ENCODE measurements at places on chromosomes 12 and 14. TPM values are rescaled to one million over a fixed set of nuclear protein-coding genes. Genes with fewer than 3 reads are reported as not detected.

DNA sequence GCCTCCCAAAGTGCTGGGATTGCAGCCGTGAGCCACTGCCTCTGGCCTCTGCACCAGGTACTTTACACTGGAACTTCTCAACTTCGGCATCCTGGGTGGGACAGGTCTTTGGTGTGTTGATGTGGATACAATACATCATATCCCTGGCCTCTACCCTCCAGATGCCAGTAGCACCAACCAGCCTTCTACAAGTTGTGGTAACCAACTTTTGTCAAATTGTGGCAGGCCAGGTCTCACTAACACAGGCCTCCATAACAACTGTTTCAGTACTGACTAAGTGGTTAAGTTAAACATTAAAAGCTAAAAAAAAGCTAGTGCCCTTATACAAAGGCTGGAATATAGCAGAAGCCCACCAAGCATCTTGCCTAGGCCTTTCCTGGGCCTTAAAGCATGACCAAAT lies 232.9 kb downstream of the PCNX1 start:
- no peak for DNase-seq

The TMEM229B gene
- 6.9 TPM for total RNA-seq

The TMEM263 gene
- 41.9 TPM for total RNA-seq

The CATSPERB gene
- total RNA-seq, result 2.9 TPM

The POLR3B gene
- total RNA-seq, result 5.7 TPM

The P2RX2 gene
- not detected for total RNA-seq

The ASIC1 gene
- 1.0 TPM for total RNA-seq

DNA sequence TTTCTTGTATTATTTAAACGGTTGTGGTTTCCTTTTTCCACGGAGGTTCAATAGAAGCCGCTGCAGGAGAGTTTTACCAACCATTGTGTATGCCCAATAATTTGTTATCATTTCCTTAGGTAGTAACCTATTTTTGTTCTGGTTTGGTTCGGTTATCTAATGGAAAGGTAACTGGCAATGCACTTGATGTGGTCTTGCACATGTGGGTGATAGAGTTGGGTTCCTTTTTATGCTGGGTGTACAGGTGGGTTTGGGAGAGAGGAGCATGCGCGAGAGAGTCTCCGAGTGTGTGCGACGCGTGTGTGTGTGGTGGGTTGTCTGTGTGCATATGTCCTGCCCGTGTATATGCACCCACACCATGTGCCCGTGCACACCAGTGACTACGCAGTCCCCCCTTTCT lies 102.7 kb upstream of the FKBP4 start:
- no peak for DNase-seq

- DNase-seq, result no peak
These were observed 15.8 kb upstream of the ORAI1 start for GRCh38 chr12:121610239-121611149.

- peak; percentile 37 for DNase-seq
These were observed 25.8 kb upstream of the TMCC3 start for GRCh38 chr12:94676031-94676641.

The GALNT9 gene
- not detected for total RNA-seq

DNA sequence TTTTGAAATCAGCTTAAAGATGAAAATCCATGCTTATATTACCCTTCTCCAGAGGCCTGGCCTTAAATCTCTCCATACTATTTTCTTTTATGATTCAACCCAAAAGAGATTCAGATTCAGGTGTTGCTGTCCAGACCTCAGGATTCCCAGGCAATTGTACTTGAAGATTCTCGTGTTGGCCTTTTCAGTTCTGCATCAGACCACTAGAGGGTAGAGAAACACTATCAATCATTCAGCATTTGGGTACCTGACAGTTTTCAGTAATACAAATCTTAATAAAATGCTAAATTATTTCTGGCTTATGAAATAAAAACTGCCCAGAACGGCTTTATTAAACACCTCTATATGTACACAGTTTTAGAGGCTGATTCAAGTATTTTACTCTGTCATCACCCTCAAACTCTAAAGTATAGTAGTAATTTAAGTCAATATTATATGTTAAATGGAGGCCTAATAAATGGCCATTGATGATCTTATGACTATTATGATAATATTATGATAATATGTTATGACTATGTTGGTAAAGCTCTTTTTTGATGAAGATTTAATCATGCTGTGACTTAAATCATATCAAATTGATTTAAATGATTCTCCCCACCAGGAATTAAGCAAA lies 301.1 kb downstream of the DUSP6 start:
- peak; percentile 44 for DNase-seq

The FOXM1 gene
- 18.4 TPM for total RNA-seq

DNA sequence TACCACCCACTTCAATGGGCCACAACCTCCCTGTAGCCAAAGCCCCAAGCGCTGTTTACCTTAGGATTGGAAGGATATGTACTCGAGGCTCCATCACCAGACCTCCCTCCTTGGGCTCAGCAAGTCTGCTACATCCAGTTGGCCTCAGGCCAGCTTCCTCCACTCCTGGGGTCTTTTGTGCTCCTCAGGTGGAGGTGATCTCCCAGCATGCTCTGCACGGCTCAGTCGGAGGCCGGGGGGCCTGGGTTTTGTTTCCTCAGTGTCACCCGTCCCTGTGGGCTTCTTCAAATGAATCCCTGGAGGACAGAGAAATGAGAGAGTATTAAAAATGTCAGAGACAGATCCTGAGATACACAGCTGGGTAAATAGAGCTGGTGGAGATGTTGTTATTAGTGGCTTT lies 723.1 kb upstream of the TBX3 start:
- no peak for DNase-seq

The SELPLG gene
- 4.4 TPM for total RNA-seq

- DNase-seq, result no peak
These were observed 70.4 kb upstream of the SFSWAP start for GRCh38 chr12:131640525-131640924.

The SRP54 gene
- total RNA-seq, result 45.6 TPM

The ARHGEF25 gene
- total RNA-seq, result 12.8 TPM

The IFNG-AS1 gene
- total RNA-seq, result not detected

DNA sequence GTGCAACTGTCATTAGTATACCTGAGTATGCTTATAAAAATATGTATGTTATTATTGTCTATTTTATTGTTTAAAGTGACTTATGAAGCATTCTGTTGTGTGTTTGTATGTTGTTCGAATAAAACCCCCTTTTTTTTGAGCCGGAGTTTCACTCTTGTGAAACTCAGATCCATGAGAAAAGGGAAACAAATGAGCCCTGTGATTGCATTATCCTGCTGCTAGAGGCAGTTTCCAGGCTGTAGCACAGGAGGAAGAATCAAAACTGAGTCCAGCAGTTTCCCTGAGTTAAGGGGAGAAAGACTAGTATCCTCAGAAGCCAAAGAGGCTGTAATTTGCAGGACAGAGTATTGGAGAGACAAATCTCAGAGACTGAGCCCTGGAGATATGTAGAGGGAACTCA lies 12.5 kb downstream of the SGPP1 start:
- no peak for DNase-seq

The RNASE3 gene
- not detected for total RNA-seq

GRCh38 chr14:82431031-82431430 lies 897.4 kb upstream of the SEL1L start:
- DNase-seq, result no peak

DNA sequence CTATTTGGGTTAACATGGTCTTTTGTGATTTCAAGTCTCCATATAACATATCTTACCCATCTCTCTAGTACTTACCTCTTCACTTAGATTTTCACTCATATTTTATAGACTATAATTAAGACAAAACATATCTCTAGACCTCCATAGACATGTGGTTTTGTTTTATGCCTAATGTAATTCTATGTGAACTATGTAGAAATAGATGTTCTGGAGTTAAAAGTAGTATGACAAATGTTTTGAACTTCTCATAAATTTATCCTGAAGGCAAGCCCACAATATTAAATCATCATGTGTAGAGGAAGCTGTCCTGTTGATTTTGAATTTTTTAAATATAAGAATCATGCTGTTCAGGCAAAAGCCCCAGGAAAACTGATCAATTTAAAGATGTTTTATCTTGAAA lies 169.2 kb downstream of the SYT1 start:
- DNase-seq, result no peak

DNA sequence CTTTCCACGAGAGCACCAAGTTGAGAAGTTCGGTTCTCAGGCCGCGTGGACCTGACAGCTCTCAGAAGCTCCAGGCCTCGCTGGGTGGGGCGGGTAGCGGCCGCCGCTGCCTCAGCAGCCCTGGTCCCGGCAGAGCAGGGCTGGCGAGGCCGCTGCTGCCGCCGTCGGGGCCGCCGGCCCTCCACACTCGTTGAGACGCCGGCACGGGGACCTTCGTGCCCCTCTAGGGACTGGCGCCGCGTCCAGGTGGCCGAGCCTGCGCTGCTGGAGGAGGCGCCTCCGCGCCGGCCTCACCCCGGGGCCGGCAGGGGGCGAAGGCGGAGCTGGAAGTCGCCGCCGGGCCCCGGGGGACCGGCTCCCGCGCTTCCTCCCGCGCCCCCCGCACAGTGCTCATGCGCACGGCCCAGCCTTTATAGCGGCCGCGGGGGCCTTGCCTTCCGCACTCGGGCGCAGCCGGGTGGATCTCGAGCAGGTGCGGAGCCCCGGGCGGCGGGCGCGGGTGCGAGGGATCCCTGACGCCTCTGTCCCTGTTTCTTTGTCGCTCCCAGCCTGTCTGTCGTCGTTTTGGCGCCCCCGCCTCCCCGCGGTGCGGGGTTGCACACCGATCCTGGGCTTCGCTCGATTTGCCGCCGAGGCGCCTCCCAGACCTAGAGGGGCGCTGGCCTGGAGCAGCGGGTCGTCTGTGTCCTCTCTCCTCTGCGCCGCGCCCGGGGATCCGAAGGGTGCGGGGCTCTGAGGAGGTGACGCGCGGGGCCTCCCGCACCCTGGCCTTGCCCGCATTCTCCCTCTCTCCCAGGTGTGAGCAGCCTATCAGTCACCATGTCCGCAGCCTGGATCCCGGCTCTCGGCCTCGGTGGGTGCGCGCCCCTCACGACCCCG lies at the start of gene COCH:
TSS of gene COCH (plus strand) at position 440 of the 879 bp plus-strand sequence. CDS start at position 820, 380 bp downstream.
- DNase-seq, result peak; percentile 20

DNA sequence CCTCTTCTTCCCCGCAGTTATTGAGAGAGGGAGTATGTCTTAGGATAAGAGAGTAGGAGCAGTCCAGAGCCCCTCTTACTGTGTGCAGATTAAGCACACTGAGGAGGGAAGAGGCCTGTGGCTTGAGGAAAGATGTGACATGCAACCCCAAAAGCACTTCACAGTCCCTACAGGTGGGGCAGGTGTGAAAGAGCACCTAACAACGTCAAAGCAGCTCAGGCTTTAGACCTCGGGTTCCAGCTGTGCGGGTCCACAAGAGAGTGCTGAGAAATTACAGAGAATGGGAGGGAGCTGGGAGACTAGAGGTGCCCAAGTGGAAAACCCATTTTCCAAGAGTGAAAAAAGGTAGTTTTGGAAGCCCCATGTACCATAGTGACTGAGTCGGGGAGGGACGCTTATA lies 127.6 kb downstream of the SLC25A47 start:
- DNase-seq, result no peak

DNA sequence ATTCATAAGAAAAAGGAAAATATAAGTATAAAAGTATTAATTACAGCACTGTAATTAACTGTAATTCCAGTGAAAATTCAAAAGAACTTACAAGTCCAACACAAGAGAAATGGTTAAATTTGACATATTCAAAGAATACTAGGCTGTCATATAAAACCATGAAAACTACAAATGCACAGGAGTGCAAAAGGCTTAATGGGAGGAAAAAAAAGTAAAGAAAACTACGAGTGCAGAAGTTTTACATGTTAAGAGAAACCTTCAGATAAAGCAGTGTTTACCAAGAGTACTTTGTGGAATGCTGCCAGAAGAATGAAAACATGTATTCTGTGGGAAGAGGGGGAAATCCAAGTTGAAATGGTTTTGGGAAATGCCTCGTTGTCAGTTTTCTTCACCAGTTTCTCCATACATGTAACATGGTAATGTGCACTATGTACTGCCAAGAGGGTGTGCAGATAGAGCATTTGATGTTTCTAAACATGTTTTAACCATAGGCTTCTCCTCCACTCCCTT lies 9.1 kb downstream of the HEATR5A start:
- DNase-seq, result no peak

- DNase-seq, result no peak
These were observed 40.3 kb downstream of the PEX5 start for GRCh38 chr12:7229741-7230140.

The MYF6 gene
- not detected for total RNA-seq

GRCh38 chr14:86683561-86683960 lies 1153.6 kb downstream of the FLRT2 start:
- DNase-seq, result no peak

- no peak for DNase-seq
These were observed 3.8 kb downstream of the TINF2 start for GRCh38 chr14:24238527-24239037.

The GDF3 gene
- total RNA-seq, result not detected

The BEST3 gene
- not detected for total RNA-seq

- DNase-seq, result no peak
These were observed 33.4 kb downstream of the CHST11 start for GRCh38 chr12:104490186-104490585.

The HOMEZ gene
- 16.5 TPM for total RNA-seq

- DNase-seq, result no peak
These were observed 345.8 kb downstream of the ALG10 start for GRCh38 chr12:34368079-34368478.

GRCh38 chr12:25793196-25793595 lies 165.3 kb upstream of the RASSF8 start:
- DNase-seq, result no peak

GRCh38 chr14:79256380-79256779 lies 954.9 kb downstream of the DIO2 start:
- DNase-seq, result no peak

- DNase-seq, result no peak
These were observed 21.0 kb upstream of the ANP32D start for GRCh38 chr12:48451372-48451771.

DNA sequence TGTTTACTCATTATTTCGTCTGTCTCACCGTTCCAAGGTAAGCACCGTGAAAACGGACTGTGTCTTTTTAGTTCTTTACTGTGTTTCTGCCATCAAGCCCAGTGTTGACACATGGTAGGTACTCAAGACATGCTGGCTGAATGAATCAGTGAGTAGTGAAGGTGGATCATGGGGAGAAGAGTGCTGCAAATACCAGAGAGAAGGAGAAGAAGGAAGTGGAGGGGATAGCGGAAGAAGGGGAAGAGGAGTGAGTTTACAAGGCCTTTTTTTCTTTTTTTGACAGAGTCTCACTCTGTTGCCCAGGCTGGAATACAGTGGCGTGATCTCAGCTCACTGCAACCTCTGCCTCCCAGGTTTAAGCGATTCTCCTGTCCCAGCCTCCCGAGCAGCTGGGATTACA lies 54.6 kb downstream of the ETV6 start:
- no peak for DNase-seq

The TRPV4 gene
- total RNA-seq, result 0.10 TPM

DNA sequence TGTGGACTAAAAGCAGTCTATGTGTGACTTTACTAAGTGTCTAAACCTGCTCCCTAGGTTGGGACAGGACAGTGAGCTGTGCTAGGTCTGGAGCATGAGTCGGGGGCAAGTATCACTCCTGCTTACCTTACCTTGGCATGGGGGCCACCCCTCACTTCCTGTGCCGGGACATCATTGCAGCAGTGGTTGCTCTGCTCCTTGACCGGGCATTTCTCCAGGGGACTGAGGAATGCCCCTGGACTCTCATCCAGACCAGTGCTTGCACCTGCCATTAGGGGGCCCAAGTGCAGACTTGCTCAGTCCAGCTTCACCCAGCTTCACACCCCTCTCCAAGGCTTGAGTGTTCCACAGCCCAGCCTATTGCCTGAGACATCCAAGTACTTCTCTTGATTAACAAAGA lies 84.7 kb upstream of the NELL2 start:
- DNase-seq, result no peak

- no peak for DNase-seq
These were observed 340.0 kb downstream of the TRHDE start for GRCh38 chr12:72612171-72612570.

The AQP6 gene
- not detected for total RNA-seq
